ENCODE measurements at places on chromosomes 6 and 20.

- no peaks in the 10 kb centered on the region for H3K36me3 ChIP-seq
- H3K4me1 ChIP-seq, result no peaks in the 10 kb centered on the region
These were observed 35.0 kb downstream of the LRRC1 start for GRCh38 chr6:53829698-53830221.

DNA sequence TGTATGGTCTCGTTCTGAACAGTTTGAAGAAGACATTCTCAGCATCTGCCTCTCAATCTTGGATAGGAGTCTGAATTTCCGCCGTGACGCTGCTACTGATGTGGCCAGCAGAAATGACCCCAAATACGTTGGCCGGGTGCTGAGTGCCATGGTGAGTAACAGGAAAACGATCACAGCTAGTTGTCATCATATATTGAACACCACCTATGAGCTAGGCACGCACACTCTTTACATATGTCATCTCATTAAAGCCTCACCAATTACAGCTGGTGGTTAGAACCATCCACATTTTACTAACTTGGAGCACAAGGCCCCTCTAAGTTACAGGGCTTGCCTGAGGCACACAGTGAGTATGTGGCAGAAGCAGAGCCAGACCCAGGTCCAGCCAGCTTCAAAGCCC, 17.1 kb downstream of the TGM3 start:
- no peak overlapping the region for H3K4me3 ChIP-seq
- H3K36me3 ChIP-seq, result no peaks in the 10 kb centered on the region
- H3K27ac ChIP-seq, result no peak overlapping the region
- H3K4me1 ChIP-seq, result no peaks in the 10 kb centered on the region

DNA sequence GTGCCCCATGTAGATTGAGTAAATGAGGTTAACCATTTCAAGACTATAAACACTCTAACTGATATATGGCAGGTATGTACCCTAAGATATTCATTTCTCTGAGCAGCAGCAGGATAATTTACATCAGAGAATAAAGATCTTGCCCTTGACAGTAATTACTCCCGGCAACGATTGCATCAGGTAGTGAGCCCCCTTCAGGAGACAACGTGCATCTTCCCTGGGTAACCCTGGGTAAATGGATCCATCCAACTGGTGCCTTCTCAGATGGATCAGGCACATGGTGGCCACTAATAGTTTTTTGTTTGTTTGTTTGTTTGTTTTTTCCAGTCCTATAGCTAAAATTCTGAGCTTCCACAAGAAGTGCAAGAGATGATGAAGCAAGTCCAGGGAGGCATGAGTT, 469.4 kb upstream of the SLC35B3 start:
- no peak for DNase-seq
- H3K36me3 ChIP-seq, result no peaks in the 10 kb centered on the region
- no peaks in the 10 kb centered on the region for H3K27me3 ChIP-seq
- H3K4me1 ChIP-seq, result no peaks in the 10 kb centered on the region

DNA sequence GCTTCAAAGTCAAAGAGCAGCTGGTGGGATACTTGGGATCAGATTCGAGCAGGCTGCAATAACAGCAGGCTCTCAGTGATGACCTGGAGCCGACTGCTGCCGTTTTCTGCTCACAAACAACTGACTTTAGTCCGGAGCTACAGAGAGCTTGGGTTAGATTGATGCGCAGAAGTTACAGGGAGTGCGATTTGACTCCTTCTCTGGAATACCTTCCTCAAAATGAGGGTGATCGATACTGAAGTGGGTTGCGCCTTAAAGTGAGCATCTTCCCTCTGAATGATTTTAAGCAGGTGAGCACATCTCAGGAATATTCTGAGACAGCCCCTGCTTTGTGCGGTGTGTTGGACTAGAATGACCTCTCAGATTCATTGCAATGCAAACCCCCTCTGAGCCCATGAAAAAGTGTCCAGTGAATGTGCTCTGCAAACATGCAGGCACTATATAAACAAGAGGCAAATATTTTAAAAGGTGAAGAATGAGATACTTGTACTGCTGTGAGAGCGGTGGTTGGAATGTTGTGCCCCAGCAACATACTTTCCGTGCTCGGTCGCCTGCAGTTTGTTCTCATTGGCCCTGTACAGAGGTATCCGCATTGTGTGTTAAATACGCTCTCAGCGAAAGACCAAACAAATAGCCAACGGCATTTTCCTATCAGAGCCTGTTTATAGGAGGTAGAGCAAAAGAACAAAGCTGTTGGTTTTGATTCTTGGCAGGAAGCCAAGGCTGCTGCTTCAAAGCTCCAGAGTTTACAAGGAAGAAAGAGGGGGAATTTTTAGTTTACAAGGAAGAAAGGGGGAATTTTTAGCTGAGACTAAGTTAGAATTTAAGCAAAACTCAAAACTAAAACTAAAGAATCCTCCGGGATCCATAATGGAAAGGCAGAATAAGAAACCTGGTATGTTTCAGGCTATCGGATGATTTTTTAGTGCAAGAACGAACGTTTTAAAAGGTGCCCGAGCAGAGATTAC, 67.7 kb downstream of the PHACTR2 start:
- H3K36me3 ChIP-seq, result no peaks in the 10 kb centered on the region
- no peak overlapping the region for H3K27ac ChIP-seq
- H3K4me1 ChIP-seq, result peaks cover 16% of the 10 kb centered on the region
- DNase-seq, result peak; percentile 76
- peak overlapping the region; percentile 22 for H3K4me3 ChIP-seq

DNA sequence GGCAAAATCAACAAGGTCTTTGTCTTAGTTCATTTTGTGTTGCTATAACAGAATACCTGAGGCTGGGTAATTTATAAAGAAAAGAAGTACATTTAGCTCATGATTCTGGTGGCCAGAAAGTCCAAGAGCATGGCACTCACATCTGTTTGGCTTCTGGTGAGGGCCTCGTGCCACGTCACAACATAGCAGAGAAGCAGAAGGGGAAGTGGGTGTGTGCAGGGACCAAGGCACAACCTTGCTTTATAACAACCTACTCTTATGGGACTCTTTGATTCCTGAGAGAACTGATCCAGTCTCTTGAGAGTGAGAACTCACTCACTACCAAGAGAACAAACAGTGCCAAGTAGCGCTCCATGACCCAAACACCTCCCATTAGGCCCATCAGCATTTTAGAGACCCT, 25.4 kb downstream of the GABRR2 start:
- no peaks in the 10 kb centered on the region for H3K4me1 ChIP-seq
- H3K4me3 ChIP-seq, result no peak overlapping the region
- H3K36me3 ChIP-seq, result no peaks in the 10 kb centered on the region
- no peak overlapping the region for H3K27ac ChIP-seq
